ENCODE measurements at places on chromosomes 1 and 21.

GRCh38 chr1:32619701-32620485 lies 30.5 kb downstream of the ZBTB8OS start:
- no peaks in the 10 kb centered on the region for H3K4me1 ChIP-seq
- no peak for DNase-seq
- no peaks in the 10 kb centered on the region for H3K27me3 ChIP-seq
- no peaks in the 10 kb centered on the region for H3K36me3 ChIP-seq
- no peak overlapping the region for H3K27ac ChIP-seq

- H3K4me3 ChIP-seq = no peak overlapping the region
- no peaks in the 10 kb centered on the region for H3K4me1 ChIP-seq
- no peaks in the 10 kb centered on the region for H3K27me3 ChIP-seq
- no peak overlapping the region for H3K27ac ChIP-seq
Measured at GRCh38 chr1:200262326-200262965, 147.4 kb downstream of the ZNF281 start.

DNA sequence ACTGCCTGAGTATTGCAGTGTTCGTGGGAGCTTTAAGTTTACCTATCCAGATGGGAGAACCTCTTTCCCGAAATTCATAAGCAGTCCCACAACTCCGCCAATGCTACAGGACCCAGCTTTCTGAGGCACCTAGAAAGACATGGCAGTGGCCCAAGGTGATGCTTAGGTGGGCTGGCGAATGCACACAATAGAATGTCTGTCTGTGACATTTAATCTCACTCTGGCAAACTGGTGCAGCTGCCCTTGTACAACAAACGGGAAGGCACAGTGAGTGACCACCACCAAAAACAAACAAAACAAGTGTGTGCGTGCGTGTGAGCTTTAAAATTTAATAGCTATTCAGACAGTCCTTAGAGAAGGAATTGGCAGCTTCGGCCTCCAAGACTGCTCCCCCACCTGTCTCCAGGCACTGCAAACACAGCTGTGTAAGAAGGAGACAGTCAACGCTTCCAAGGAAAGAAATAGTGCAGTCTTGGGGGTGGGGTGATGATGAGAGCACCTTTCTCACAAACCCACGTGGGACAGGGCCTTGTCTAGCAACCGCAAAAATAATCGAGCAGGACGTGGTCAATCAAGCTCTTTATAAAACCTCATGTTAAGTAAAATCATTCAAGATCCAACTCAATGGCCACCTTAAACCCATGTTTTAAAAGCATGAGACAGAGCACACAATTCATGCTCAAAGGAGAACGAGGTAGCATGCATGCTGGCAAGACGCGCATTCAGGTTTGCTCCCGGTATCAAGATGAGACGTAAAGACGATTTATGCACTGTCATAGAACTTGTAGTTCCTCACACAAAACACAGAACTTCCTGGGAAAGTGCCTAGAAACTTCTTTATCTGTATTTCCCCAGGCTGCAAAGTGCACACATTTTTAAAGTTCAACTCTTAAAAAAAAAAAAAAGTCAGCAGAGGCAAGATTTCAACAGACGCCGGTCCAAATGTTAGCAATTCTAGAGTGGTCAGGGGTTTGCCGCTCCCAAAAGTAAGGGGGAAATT lies 84.1 kb downstream of the TM2D1 start:
- no peaks in the 10 kb centered on the region for H3K27me3 ChIP-seq
- no peak overlapping the region for H3K27ac ChIP-seq
- H3K4me1 ChIP-seq = peaks cover 6% of the 10 kb centered on the region
- H3K4me3 ChIP-seq = no peak overlapping the region
- DNase-seq = no peak

- H3K27me3 ChIP-seq = no peaks in the 10 kb centered on the region
- no peaks in the 10 kb centered on the region for H3K36me3 ChIP-seq
- no peak overlapping the region for H3K4me3 ChIP-seq
- H3K27ac ChIP-seq = no peak overlapping the region
Measured at GRCh38 chr1:24572301-24572700, 16.4 kb downstream of the NCMAP start.

DNA sequence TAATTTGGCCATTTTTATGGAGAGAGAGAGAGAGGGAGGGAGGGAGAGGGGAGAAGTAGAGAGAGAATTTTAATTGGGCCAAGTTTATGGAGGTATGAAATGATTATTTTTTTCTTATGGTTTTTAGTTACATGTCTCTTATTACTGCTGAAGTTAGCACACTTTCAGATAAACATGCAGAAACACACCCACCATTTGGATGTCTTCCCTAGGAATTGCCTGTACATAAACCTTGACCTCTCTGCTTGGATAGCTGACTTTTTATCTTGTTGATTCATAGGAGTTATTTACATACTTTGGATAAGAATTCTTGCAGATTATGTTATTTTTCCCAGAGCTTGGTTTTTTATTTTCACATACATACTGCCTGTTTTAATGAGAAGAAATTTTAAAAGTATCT lies 310.2 kb upstream of the ADAMTS5 start:
- DNase-seq = no peak
- no peaks in the 10 kb centered on the region for H3K4me1 ChIP-seq
- H3K36me3 ChIP-seq = no peaks in the 10 kb centered on the region
- H3K27me3 ChIP-seq = no peaks in the 10 kb centered on the region
- H3K4me3 ChIP-seq = no peak overlapping the region
